Left lobe of liver (tissue), 2 donors: ENCODE measurements at places on chromosomes 1 and 21. TPM values are rescaled to one million over a fixed set of nuclear protein-coding genes. Genes with fewer than 3 reads are reported as not detected.

MPZ gene
- total RNA-seq = 2.4 TPM

- no peak for DNase-seq
Observed at GRCh38 chr1:155117610-155118009, 10.1 kb upstream of the EFNA1 start.

S100A7 gene
- not detected for total RNA-seq

CFAP74 gene
- total RNA-seq = 3.5 TPM
